Omental fat pad (tissue), 4 donors: ENCODE measurements at places on chromosomes 2 and 18. TPM values are rescaled to one million over a fixed set of nuclear protein-coding genes. Genes with fewer than 3 reads are reported as not detected.

- DNase-seq = no peak
These were observed 84.8 kb upstream of the PIK3C3 start for GRCh38 chr18:41870191-41870590.

- DNase-seq = no peak
These were observed 71.0 kb downstream of the AQP4 start for GRCh38 chr18:26794230-26795101.

DNA sequence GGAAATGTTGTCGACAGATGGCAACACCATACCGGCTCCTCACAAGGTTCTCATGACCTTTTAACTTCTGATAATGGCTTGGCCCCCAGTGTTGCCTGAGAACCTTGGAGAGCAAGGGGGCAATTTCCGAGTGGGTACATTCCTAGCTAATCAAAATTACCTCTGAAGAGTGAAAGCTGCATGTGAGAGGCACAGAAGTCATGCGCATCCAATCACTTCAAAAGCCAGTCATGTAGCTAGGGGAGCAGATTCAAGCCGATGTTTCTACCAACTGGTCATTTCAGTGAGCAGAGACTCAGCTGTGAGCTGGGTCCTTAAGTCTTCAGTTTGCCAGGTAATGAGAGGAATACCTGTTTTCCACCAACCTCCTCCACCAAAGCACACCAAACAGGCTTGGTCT is 111.4 kb downstream of the LIPG start:
- no peak for DNase-seq

- DNase-seq = no peak
These were observed 80.0 kb downstream of the COPS8 start for GRCh38 chr2:237165405-237166276.

DNA sequence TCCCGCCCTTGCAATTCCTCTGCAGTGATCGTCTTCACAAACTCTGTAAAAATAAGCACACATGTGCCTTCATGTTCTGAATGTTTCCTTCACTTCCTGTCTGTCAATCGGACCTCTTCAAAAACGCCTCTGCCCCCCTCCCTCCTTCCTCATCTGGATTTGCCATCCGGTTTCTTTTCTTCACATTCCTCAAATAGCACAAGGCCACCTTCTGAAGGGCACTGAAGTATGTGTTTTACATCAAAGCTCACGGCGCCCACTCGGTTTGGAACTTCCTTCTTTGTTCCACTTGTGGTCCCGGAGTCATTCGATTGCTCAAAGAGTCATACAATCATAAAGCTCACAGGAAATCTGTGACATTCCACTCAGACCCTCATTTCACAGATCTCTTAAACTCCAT is 758.1 kb upstream of the SALL3 start:
- no peak for DNase-seq

GRCh38 chr18:28398471-28398870 is 221.5 kb upstream of the CDH2 start:
- no peak for DNase-seq

- DNase-seq = no peak
These were observed 248.4 kb downstream of the GLI2 start for GRCh38 chr2:120984046-120984445.

- no peak for DNase-seq
These were observed 161.8 kb downstream of the PRKCE start for GRCh38 chr2:45813003-45813941.

DNA sequence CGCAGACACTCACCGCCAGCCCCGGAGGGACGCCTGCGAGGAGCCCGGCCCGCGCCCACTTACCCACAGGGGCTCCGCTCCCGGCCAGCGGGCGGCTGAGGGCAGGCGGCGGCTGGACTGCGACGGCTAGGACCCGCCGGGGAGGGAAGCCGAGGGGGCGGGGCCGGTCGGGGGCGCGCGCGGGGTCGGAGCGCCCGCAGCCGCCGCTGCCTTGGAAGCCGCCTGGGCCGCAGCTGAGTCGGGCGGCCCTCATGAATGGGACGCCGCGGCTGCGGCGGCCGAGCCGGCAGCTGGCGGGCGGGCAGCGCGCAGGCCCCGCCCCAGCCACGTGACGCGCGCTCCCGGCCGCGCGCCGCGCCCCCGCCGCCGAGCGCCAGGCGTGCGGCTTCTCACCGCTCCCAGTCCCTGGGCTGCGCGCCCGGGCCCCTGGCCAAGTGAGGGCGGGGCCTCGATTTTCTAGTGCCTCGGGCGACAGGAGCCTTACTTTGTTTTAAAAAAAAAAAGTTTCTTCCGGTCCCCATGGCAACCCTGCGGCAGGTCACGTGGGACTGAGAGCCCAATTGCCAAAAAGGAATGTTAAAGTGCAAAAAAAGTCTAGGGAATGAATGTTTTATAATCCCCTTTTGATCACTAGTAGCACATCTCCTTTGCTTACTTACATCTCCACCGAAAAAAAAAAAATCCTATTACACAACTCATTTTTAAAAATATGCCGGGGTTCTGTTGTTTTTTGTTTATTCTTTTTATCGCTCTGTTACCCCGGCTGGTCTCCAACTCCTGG is at the start of gene LPIN2:
Gene LPIN2 (minus strand): TSS at position 121 of the 781 bp plus-strand sequence. CDS start 52,304 bp downstream, outside the sequence.
- DNase-seq = peak; percentile 94

- DNase-seq = no peak
These were observed 26.2 kb downstream of the STK39 start for GRCh38 chr2:168220965-168221819.

GRCh38 chr2:137771064-137771463 is 193.2 kb upstream of the HNMT start:
- no peak for DNase-seq

DNA sequence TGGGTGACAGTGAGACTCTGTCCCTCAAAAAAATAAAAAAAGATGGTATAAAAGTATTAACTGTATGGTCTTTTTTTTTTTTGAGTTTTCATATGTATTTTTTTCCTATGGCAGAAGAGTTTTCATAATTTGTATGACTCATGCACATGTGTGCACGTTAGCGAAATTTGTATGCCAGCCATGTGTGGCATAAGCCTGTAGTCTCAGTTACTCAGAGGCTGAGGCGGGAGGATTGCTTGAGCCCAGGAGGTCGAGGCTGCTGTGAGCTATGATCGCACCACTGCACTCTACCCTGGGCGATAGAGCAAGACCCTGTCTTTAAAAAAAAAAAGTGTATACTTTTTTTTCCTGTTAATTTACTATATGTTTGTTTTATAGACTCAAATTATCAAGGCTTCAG is 160.8 kb downstream of the TGIF1 start:
- no peak for DNase-seq

DNA sequence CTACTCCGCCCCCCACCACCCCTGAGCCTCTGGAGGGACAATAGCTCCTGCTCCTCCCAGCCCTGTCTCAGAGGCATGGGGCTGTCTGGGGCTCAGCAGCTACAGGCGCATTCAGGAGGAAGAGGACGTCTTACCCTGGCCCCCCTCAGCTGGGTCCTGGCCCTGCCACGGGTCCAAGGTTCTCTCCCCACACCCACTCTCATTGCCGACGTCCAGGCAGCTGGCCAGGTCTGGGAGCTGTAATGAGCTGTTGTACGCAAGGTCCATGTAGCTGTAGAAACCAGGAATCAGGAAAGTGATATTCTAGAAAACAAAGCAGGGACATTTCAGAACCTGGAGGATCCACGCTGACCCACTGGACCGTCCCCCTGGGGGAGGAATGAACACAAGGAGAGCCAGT is 13.5 kb downstream of the PASK start:
- no peak for DNase-seq

DNA sequence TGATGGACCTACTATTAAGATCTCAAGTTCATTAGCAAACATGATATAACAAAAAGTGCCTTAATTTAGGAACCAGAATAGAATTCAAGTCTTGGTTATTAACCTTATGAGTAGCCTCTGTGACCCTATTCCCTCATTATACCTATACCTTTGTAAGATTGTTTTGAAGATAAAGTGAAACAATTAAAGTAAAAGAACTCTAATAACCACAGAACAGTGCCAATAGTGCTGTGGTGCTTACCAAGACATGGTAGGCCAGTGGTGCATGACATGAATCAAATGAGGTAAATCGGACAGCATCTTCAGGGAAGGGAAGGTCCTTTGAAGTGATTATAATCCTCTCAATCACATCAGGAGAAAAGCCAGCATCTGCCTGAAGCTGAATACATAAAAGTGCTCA is 36.4 kb downstream of the METTL4 start:
- DNase-seq = no peak

DNA sequence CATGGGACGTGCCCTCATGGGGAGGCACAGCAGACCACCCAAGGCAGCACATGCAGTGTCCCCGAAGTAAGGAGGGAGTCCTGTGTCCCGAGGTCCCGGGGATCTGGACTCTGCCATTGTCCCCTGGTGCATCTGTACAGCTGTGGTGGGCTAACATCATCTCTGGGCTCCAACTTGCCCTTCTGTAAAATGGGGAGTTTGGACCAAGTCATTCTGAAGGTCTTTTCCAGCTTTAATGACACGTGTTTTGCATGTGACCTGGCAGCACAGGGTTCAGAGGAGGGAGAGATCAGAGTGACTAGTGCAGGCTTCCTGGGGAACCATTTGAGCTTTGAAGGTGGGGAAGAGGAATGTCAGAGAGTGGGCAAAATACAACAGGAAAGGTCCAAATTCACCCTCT is 21.5 kb downstream of the ITM2C start:
- no peak for DNase-seq

DNA sequence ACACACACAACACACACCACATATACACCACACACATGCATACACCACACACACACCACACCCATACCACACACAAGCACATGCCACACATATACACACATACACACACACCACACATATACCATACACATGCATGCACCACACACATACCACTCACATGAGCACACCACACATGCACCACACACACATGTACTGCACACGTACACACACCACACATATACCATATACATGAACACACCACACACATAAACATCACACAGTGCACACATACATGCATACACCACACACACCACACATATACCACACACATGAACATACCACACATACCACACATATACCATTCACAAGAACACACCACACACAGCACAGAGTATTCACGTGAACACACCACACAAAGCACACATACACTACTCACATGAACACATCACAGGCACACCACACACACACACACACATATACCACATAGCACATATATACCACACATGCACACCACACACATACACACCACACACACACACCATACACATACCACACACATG is 219.9 kb upstream of the RAB6C start:
- DNase-seq = no peak

DNA sequence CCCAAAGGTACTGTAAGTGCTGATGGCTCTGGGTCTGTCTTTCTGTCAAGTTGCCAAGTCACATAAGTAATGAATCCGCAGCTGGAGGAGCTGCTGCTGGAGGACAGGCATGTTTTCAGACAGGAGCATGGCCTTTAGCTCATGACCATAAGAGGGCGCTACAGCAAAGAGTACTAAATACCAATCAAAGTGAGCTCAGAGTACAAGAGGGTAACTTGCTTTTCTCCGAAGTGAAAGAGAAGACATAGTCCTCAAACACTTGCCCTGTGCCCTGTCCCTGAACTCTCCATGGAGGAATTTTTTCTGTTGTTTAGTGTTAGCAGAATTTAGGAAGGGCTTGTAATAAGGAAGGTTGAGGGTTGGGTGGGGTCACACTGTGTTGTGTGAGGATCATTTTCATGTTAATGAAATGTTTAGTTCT is 58.0 kb upstream of the EML6 start:
- DNase-seq = no peak

DNA sequence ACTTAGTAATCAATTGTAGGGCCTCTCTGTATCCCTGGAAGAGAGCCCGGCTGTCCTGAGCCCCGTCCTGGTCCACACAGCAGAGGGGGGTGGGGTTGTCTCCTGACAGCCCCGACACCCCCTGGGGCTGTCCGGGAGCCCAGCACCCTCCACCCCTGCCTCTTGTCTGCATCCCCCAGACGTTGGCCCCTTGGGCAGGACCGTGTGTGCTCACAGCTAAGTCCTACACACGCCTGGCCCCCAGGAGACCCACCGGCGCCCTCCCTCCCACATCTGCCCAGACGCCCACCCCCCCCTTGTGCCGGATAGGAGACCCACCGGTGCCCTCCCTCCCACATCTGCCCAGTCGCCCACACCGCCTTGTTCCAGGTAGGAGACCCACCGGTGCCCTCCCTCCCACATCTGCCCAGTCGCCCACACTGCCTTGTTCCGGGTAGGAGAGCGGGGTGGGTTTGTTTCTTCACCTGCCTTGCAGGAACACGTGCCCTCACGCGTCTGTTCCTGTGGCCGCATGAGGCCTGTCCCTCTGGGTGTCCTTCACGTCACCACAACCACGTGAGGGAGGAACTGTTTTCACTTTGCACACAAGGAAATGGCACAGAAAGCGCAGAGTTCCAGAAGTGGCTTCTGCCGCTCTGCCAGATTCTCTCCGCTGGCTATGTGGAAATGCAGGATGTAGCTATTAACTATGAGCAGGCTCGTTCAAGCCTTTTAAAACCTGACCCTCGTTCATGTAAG is 61.1 kb upstream of the NFATC1 start:
- no peak for DNase-seq

GRCh38 chr2:100276716-100277115 is 45.6 kb downstream of the LONRF2 start:
- DNase-seq = no peak

Gene TWIST2
- total RNA-seq = 136 TPM

Gene SERPINB13
- not detected for total RNA-seq

Gene COL6A3
- 105 TPM for total RNA-seq

Gene SLC4A1AP
- total RNA-seq = 16.1 TPM

Gene ZNF142
- 26.0 TPM for total RNA-seq

Gene RGPD3
- total RNA-seq = 0.84 TPM

Gene DYNAP
- not detected for total RNA-seq

Gene PARD6G
- total RNA-seq = 4.5 TPM

Gene TLX2
- total RNA-seq = not detected

Gene UGT1A8
- not detected for total RNA-seq

Gene COLEC11
- total RNA-seq = 3.6 TPM

Gene GAD1
- not detected for total RNA-seq

Gene CAPN13
- not detected for total RNA-seq

Gene SKOR2
- not detected for total RNA-seq

Gene FMNL2
- total RNA-seq = 55.1 TPM

Gene ECEL1
- 1.0 TPM for total RNA-seq

Gene VWC2L
- not detected for total RNA-seq

Gene SIX2
- 3.6 TPM for total RNA-seq
